ENCODE measurements at places on chromosomes 7 and 10. TPM values are rescaled to one million over a fixed set of nuclear protein-coding genes. Genes with fewer than 3 reads are reported as not detected.

- H3K27ac ChIP-seq, result no peak overlapping the region
- no peaks in the 10 kb centered on the region for H3K4me1 ChIP-seq
- H3K4me3 ChIP-seq, result no peak overlapping the region
Measured at GRCh38 chr10:76549171-76549570, 1088.4 kb downstream of the KCNMA1 start.

DNA sequence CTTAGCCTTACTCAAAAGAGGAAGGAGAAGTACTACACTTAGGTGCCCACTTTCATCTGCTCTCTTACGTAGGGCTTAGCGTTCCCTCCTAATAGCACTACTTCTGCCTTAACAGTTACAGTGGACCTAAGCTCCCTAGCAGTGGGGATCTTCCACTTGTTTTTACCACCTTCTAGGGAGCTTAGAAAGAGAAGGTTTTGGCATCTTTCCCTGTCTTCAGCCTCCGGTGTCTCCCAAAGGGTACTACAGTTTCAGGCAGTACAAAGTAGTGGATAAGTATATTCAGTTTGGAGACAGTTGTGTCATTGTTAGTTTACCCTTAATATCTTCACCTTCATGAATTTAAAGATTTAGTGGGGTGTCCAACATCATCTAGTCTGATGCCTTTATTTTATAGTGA lies 14.6 kb downstream of the CHRM2 start:
- ATAC-seq, result no peak
- H3K36me3 ChIP-seq, result no peaks in the 10 kb centered on the region
- H3K27ac ChIP-seq, result no peak overlapping the region
- H3K4me3 ChIP-seq, result no peak overlapping the region
- no peaks in the 10 kb centered on the region for H3K27me3 ChIP-seq

DNA sequence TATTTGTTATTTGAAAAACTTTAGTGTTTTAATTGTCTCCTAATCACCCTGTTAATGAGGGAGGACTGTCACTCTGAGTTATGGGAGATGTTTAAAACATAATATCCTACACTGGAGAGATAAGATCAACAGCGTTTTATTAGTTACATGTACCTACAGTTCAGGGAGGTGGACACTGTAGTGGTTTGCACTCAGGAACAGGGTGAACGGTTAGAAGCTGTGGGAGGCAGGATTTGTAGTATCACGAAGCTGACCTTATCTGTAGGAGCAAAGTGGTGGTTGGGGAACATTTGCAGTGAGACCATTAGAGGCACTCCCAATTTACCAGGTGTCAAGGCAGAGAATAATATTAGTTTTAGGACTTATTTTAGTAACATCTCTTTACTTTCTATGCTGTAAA lies 193.3 kb upstream of the KCND2 start:
- no peaks in the 10 kb centered on the region for H3K36me3 ChIP-seq
- no peaks in the 10 kb centered on the region for H3K4me1 ChIP-seq
- no peaks in the 10 kb centered on the region for H3K27me3 ChIP-seq
- H3K27ac ChIP-seq, result no peak overlapping the region

DNA sequence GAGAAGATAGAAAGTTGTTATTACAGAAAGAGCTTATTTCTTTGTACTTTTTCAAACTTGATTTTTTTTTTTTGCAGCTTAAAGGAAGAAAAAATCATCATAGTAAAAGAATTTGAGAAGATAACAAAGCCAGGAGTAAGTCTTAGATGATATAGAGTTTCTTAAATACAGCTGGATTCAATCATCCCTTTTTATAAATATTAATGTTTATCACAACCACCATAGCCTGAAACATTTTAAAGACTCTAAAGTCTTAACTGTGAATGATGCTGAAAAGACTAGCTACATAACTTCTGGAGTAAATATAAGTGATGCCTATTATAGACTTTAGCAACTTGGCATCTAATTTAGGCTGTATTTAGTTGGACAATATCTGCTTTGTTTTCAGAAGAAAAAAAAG lies 54.8 kb upstream of the FGL2 start:
- H3K4me3 ChIP-seq, result no peak overlapping the region
- peaks cover 13% of the 10 kb centered on the region for H3K36me3 ChIP-seq
- no peak for ATAC-seq
- no peaks in the 10 kb centered on the region for H3K27me3 ChIP-seq
- no peaks in the 10 kb centered on the region for H3K4me1 ChIP-seq

- H3K4me3 ChIP-seq, result no peak overlapping the region
- H3K27ac ChIP-seq, result no peak overlapping the region
- H3K4me1 ChIP-seq, result no peaks in the 10 kb centered on the region
- no peak for ATAC-seq
- H3K27me3 ChIP-seq, result peaks cover 54% of the 10 kb centered on the region
Measured at GRCh38 chr7:128178611-128179010, 62.5 kb upstream of the LEP start.

GRCh38 chr10:62662486-62662885 lies 142.0 kb upstream of the ADO start:
- no peaks in the 10 kb centered on the region for H3K36me3 ChIP-seq
- H3K4me3 ChIP-seq, result no peak overlapping the region
- no peak overlapping the region for H3K27ac ChIP-seq
- H3K27me3 ChIP-seq, result no peaks in the 10 kb centered on the region
- ATAC-seq, result no peak
- H3K4me1 ChIP-seq, result no peaks in the 10 kb centered on the region

- H3K27ac ChIP-seq, result no peak overlapping the region
- H3K27me3 ChIP-seq, result no peaks in the 10 kb centered on the region
- ATAC-seq, result no peak
- H3K4me1 ChIP-seq, result no peaks in the 10 kb centered on the region
- no peak overlapping the region for H3K4me3 ChIP-seq
- H3K36me3 ChIP-seq, result no peaks in the 10 kb centered on the region
Measured at GRCh38 chr7:340979-341694, 51.2 kb downstream of the FOXL3 start.

DNA sequence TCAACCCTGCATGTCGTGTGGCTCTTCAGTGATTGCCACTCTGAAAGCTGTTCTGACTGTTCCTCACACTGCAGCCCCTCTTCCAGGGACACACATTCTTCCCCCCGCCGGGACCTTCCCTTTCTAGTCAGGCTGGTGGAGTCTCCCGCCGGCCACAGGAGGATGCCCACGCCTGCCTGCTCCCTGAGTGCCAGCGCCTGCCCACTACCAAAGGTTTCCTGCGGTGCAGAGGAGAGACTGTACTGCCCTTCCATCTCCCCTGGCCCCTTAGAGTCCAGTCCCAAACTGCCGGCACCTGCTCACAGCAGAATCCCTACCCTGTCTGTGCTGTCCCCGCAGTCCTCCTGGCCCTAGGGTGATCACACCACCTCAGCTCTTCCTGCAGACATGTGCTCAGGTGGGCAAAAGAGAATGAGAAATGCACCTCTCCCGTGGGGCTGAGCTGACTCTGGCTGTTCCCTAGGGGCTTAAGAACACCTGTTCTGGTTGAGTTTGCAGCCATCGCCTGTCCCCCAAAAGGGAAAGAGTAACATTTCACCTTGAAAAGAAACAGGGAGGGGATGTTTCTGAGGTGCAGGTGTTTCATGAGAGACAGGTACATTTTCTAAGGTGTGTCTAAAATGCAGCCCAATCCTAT lies 1.4 kb downstream of the PODXL start:
- H3K4me1 ChIP-seq, result no peaks in the 10 kb centered on the region
- H3K27ac ChIP-seq, result peak overlapping the region; percentile 52
- no peak overlapping the region for H3K4me3 ChIP-seq
- ATAC-seq, result no peak
- H3K36me3 ChIP-seq, result no peaks in the 10 kb centered on the region
- H3K27me3 ChIP-seq, result no peaks in the 10 kb centered on the region

The LOXL4 gene
- 19.1 TPM for total RNA-seq

The ADRA2A gene
- total RNA-seq, result 2.7 TPM

The PON1 gene
- not detected for total RNA-seq

DNA sequence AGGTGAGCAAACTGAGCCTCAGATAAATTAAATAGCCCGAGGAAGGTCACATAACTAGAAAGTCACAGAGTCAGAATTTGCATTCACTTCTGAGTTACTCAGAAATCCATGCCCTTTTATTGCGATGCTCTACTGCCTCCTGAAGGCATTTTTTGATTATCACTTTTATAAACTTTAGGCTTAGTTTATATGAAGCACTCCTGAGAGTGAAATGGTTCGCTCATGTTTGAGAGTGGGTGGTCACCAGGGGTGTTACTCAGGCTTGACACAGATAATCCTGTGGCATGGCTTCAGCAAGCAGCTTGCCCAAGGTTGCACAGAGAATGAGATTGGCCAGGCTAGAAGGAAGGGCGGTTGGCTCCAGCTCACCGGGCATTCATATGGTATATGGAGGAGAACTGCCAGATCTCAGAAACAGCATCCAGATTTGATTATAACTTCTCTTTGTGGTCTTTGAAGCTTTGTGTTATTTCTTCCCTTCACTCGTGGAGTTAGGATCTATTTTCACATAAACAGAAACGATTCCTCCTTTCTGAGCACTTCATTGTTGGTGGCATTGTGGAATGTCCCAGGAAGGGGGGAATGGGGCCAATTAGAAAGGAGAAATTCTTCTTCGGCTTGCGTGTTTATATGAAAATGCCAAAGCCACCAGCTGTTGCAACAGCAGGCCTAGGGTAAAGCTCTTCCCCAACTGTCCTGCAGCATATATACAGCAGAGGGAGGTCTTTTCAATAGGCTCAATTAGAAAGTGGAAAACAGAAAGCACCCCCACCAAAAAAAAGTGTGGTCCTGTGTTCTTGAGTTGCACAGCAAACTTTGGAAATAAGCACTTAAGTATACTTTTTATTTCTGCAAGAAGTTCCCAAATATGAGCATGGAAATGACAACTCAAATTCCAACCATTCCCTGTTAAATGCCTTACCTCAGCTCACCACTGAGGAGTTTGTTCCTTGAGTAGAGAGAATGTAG lies 628.8 kb downstream of the SUGCT start:
- H3K36me3 ChIP-seq, result no peaks in the 10 kb centered on the region
- H3K4me3 ChIP-seq, result peak overlapping the region; percentile 8
- H3K4me1 ChIP-seq, result peaks cover 8% of the 10 kb centered on the region
- peak; percentile 68 for ATAC-seq
- H3K27me3 ChIP-seq, result no peaks in the 10 kb centered on the region
- H3K27ac ChIP-seq, result peak overlapping the region; percentile 78

The LIPM gene
- total RNA-seq, result not detected

DNA sequence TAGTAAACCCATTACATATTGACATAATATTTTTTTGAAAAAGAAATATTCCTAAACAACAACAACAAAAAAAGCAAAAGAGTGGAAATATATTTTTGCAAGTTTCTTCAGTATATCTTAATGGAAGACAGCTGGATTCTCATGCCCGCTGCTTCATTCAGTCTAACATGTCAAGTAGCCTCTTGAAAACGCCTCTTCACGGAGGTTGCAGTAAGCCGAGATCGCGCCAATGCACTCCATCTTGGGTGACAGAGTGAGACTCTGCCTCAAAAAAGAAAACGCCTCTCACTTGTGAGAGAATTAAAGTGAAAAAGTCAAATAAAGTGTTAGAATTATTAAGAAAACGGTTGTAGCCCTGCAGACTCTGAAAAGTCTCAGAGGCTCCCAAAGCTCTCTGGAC lies 1.3 kb downstream of the CUTC start:
- peaks cover 36% of the 10 kb centered on the region for H3K4me1 ChIP-seq
- no peak for ATAC-seq
- no peaks in the 10 kb centered on the region for H3K27me3 ChIP-seq
- no peak overlapping the region for H3K27ac ChIP-seq
- H3K4me3 ChIP-seq, result no peak overlapping the region

GRCh38 chr7:108629651-108630400 lies 60.2 kb downstream of the DNAJB9 start:
- H3K4me3 ChIP-seq, result no peak overlapping the region
- no peaks in the 10 kb centered on the region for H3K36me3 ChIP-seq
- no peaks in the 10 kb centered on the region for H3K27me3 ChIP-seq

DNA sequence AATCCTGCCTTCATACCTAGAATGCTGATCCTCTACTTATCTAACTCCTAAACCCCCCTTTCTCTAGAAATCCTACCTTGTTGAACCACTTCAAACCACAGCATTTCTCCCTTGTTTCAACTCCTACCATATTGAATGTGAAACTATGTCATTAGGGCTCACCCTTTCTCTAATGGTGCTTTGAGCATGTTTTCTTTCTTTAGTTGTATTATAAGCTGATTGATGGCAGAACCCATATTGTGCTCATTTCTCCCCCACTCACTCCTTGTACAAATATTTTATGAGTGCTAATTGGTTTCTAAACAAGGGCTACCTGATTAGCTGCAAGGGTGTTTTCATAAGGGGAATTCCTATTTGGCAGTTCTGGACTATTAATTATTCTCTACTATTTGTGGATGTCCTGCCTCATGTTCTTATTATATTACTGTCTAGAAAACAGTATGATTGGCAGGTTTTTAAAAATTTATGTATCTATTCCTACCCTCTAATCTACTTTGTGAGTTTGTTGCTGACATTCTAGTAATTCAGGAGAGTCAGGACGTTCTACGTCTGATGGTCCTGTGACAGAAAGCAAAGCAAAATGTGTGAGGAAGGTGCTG lies 765.8 kb downstream of the KCNMA1 start:
- ATAC-seq, result no peak
- no peaks in the 10 kb centered on the region for H3K4me1 ChIP-seq
- H3K36me3 ChIP-seq, result no peaks in the 10 kb centered on the region
- H3K4me3 ChIP-seq, result no peak overlapping the region
- H3K27ac ChIP-seq, result no peak overlapping the region

DNA sequence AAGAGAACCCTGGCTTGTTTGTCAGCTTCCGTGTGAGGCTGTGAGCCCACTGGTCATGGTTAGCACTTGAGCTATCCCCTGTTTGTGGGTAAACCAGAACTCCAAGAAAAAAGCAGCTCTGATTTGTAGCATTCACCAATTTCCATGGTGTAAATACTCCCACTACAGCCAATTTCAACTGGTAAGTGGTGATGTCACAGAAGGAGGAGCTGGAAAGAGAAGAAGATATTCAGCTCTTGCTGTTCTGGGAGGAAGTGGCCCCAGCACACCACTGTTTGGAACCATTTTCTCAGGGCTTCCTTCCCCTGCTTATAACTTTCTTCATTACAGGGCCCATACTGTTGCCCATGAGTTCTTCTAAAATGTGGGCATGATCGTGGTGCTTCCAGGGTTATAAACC lies 500.1 kb upstream of the ZMIZ1 start:
- no peak overlapping the region for H3K27ac ChIP-seq
- no peak overlapping the region for H3K4me3 ChIP-seq
- H3K4me1 ChIP-seq, result no peaks in the 10 kb centered on the region
- H3K36me3 ChIP-seq, result no peaks in the 10 kb centered on the region

- H3K4me3 ChIP-seq, result peak overlapping the region; percentile 79
- ATAC-seq, result peak; percentile 1
- no peaks in the 10 kb centered on the region for H3K36me3 ChIP-seq
- peak overlapping the region; percentile 83 for H3K27ac ChIP-seq
- H3K27me3 ChIP-seq, result no peaks in the 10 kb centered on the region
Measured at GRCh38 chr7:118183428-118183785, 557 bp upstream of the LSM8 start.

The SKAP2 gene
- 82.3 TPM for total RNA-seq

DNA sequence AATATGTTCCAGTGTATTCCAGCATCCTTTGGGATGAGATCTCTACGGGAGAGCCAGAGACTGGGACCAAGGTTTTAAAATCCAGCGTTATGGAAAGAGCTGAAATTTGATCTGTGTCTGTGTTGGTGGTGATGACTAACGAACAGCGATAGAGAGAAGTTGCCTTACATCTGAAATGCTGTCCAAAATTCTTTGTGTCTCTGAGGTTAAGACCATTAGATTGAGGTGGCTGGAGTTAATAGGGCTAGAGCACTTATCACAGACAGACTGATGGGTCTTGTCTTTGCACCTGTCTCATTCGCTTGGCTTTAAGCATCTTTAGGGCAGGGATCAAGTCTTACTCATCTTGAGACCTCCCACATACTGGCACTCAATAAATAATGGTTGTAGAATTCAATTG lies 41.0 kb upstream of the RAPGEF5 start:
- H3K4me1 ChIP-seq, result no peaks in the 10 kb centered on the region
- H3K36me3 ChIP-seq, result no peaks in the 10 kb centered on the region
- no peak for ATAC-seq
- H3K27me3 ChIP-seq, result no peaks in the 10 kb centered on the region
- no peak overlapping the region for H3K27ac ChIP-seq
- H3K4me3 ChIP-seq, result no peak overlapping the region

The GNAT3 gene
- total RNA-seq, result not detected

Measured in gastroesophageal sphincter (tissue), 4 donors.